ENCODE measurements at places on chromosomes 1 and 21.

DNA sequence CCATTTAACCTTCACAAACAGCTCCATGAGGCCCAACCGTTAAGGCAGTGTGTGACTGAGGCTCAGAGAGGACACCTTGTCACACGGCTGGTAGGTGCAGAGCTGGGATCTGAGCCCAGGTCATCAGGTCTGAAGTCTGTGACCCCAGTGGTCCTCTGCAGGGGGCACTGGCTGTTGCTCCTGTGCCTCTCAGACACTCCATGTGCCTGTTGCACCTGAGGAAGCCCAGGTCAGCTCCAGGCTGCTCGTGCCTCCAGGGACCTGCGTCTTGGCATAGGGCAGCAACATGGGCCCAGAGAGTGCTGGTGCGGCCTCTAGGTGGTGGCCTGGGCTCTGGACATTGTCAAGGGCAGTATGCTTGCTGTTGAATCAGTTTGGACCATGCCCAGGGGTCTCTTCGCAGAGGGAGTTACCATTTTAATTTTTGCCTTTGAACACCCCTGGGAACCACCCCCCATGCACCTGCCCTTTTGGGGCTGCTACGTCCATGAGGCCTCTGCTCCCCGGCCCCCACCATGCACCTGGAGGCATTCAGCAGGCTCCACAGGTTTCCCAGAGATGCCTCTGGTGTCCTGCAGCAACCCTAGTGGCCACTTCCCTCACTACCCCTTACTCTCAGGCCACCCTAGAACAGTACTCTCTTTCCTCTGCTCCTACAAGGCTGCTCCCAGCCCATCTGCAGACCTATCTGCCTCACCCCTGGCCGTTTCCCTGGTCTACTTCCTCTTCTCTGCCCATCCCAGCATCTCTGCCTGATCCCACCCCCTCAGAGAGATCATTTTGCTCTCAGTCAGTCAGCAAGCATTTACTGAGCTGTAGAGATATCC lies 25.2 kb upstream of the EPS8L3 start:
- no peak for DNase-seq

GRCh38 chr1:242802973-242803372 lies 278.5 kb upstream of the PLD5 start:
- no peak for DNase-seq

- no peak for DNase-seq
Observed at GRCh38 chr1:174191349-174191862, 32.1 kb downstream of the RABGAP1L start.

- DNase-seq = no peak
Observed at GRCh38 chr1:5983361-5984103, 8.7 kb downstream of the NPHP4 start.

DNA sequence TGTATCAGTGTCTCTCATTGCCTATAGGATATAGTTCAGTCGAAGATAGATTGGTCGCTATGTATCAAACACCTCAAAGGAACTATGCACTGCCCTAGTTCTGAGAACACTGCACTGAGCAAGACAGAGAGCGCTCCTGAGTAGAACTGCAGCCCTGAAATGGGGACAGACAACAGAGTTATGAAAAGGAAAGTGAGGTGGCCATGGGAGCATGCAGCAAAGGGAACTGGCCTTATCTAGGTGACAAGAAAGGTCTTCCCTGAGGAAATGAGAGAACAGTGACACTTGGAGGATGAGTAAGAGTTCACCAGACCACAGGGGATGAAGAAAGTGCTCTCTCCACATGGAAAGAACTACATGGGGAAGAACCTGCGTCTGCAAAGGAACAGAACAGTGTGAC lies 7.5 kb upstream of the G0S2 start:
- no peak for DNase-seq

- DNase-seq = no peak
Observed at GRCh38 chr1:220873087-220873486, 6.2 kb upstream of the HLX start.

DNA sequence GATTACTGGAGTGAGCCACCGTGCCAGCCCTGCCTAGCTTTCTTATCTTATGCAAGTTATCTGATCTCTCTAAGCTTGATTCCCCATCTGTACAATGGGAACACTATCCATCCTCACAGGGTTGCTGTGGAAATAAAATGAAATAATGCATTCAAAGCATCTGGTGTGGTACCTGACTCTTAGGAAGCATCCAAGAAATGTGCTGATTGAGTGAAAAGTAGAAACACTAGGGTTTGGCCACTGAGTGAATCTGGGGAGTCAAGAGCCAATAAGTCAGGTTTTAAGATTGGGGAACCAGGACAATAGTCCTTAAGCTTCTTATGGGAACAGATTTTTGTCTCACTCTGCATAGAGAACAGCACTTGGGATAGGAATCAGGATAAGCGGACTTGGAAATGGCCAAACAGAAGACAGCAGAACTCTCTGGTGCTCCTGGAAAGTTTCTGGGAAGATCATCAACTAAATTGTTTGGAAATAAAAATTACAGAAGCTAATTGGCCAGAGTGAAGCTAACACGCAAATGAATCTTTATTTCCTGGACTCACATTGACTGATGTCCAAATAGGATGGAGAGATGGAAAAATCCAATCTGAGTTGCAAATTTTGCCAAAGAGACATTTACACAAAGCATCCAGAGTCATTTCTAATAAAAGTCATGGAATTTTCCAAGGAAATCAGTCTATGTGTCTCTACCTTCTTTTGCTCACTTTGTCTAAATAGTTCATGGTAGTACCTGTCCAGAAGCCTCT lies 3.3 kb downstream of the PAFAH2 start:
- no peak for DNase-seq

- DNase-seq = no peak
Observed at GRCh38 chr1:53702341-53702740, 36.6 kb downstream of the GLIS1 start.

GRCh38 chr1:58996341-58997059 lies 212.7 kb upstream of the JUN start:
- no peak for DNase-seq

DNA sequence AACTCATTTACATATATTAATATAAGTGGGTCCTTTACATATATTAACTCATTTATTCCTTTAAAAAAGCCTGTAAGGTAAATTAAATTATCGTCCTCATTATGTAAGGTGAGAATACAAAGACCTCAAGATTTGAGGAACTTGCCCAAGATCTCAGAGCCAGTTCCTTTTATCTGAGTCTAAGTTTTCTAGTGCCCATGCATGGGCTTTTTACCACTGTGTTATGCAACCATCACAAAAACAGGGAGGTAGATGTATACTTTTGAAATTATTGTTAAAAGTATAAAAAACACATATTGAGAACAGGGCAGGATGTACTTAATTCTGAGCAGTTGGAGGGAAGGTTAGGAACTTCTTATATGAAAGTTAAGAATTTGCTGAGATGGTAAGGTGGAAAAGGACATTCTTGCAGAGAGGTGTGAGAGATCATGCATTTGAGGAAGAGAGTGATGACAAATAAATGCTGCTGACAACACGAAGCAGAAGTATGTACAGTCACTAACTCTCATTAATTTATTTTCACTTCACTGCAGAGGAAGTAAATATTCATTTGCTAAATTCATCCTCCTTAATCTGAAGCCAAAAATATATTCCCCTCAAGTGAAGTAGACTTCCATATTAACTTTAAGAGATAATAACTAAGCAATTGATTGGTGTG lies 28.9 kb upstream of the LYPLAL1 start:
- no peak for DNase-seq

GRCh38 chr21:25343774-25344545 lies 263.3 kb downstream of the MRPL39 start:
- no peak for DNase-seq

GRCh38 chr1:153399401-153400055 lies 8.7 kb upstream of the S100A8 start:
- no peak for DNase-seq

- DNase-seq = no peak
Observed at GRCh38 chr1:40151457-40152079, 9.6 kb upstream of the RLF start.

GRCh38 chr1:234730770-234731568 lies 121.0 kb upstream of the IRF2BP2 start:
- peak; percentile 59 for DNase-seq

GRCh38 chr1:50697440-50698421 lies 262.3 kb downstream of the FAF1 start:
- DNase-seq = no peak

- DNase-seq = peak; percentile 39
Observed at GRCh38 chr1:205480349-205480985, 24.0 kb upstream of the CDK18 start.

GRCh38 chr1:70672442-70672888 lies 261.4 kb downstream of the CTH start:
- no peak for DNase-seq

DNA sequence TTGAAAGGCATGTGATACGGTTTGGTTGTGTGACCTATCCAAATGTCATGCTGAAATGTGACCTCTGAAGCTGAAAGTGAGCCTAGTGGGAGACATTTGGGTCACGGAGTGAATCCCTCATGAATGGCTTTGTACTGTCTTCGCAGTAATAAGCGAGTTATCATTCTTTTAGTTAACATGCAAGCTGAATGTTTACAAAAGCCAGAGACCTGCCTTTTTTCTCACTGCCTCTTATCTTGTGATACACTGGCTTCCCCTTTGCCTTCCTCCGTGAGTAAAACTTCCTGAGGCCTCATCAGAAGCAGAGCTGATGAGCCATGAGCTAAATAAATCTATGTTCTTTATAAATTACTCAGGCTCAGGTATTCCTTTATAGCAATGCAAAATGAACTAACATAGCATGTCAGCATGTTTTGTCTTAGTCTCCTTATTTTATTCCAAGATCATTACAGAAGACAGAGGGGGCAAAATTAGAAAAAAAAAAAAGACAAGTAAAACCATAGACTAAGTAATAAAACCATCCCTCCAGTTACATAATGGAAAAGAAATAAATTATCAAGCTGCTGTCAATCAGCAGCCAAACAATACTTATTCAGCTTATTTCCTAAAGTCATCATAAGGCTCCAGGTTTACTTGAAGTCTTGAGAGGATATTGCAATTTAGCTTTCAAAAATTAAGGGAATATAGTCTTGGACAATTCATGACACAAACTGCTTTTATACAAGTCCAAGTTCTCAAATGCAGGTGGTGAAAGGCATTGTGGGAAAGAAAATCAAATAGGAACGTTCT lies 12.1 kb downstream of the RGS18 start:
- DNase-seq = no peak

DNA sequence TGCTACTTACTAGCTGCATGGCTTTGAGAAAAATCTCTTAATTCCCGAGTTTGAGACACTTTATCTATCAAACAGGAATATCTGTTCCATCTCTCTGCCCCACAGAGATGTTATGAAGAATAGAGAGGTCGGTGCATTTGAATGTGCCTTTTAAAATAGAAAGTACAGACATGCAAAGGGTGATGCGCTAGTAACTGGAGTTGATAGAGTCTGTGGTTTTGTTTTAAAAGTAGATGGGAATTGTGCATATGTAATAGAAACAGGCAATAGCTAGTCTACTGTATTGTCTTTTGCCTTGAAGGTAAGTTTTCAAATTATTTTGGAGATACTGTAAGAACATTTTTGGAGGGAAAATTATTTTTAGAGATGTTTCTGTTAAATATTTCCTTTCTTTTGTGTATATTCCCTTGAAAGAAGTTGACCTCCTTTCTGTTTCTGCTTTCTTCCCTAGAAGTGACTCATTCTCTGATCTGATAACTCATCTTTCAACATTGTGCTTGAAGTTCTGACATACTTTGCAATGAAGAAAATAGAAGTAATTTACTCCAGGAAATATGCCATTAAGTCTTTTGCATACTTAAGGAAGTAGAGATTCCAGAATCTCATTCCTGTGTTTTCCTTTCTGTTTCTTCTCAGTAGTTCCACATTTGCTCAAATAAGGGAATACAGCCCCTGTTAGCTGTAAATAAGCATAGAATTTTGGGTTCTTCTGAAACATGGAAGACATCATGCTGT lies 151.6 kb downstream of the SDCCAG8 start:
- DNase-seq = no peak

DNA sequence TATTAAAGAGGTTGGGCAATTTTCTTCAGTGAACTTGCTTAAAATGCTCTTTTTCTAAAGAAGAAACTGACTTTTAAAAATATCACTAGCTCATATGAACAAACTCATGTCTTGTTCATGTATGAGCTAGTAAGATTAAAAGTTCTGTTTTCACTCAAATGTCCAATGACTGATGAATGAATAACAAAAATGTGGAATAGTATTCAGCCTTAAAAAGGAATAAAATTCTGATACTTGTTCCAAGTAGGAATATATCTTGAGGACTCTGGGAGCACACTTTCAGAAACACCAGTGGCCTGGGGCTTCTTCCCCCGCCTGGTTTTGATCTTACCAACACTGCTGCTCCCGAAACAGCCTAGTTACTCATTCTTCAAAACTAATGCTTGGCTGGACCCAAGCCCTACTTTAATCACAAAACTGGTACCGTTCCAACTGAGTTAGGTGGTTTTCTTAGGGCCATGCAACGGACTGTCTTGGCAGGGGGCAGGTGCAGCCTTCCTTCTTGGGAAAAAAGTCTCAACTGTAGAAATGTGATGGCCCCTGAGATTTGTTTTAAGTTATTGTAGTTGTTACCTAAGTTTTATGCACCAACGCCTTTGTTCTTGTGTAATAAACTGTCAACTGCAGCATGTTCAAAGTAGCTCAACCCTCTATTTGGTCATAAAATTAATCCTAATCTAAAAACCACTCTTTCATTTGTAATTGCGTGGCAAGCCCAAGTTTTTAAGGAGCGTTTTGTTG lies 116.0 kb downstream of the ETS2 start:
- DNase-seq = no peak

GRCh38 chr1:167114725-167115124 lies 20.9 kb downstream of the STYXL2 start:
- DNase-seq = no peak

- no peak for DNase-seq
Observed at GRCh38 chr1:36446746-36447145, 3.5 kb downstream of the OSCP1 start.

- no peak for DNase-seq
Observed at GRCh38 chr1:177884479-177885021, 85.3 kb downstream of the SEC16B start.

DNA sequence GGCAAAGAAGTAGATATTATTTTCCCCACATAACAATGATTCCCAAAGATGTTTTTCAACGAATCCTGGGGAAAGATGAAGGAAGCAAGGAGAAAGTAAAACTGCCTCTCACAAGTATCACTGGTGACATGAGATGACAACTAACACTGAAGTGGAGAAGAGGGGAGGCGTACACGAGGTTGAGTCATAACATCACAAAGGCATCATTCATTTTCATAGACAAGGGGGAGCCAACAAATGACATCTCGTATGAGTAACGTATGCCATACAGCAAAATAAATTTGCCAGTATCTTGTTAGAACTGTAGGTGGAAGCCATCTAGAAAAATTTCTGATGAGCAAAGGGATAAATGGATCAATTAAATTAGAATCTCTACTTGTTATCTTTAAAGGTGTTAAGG lies 56.6 kb downstream of the ATP1B1 start:
- DNase-seq = no peak

DNA sequence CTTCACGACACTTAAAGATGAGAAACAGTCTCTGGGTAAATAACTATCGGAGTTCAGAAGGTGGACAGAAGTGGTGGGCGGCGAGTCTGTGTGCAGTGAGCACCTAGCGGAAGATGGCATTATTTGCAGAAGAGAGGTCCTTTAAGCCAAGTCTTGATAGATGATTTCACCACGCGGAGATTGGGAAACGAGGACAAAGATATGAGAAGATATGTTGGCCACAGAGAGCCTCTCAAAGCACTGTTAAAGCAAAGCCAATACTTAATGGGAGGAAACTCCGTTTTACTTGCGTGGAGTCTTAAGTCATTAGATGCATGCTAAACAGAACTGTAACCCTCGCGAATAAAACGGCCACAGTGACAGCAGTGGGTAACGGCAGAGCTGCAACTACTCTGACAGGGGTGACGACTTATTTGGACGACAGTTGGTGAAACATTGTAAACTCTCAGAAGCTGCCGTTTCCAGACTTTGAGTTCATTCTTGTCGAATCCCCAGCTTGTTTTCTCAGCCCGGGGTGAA lies 577 bp upstream of the CEP350 start:
- peak; percentile 40 for DNase-seq

Measured in stimulated activated naive B cell treated with anti-CD40 and anti-IgM and Interleukin-4, amounts not matched to agents 10 μg/mL and 1 μg/mL and 100 μg/mL, for 72 hours (primary cell).